Activated T-helper 1 cell treated with Interleukin-2 at 50 U/mL for 16 hours (primary cell): ENCODE measurements at places on chromosomes 12 and 14.

DNA sequence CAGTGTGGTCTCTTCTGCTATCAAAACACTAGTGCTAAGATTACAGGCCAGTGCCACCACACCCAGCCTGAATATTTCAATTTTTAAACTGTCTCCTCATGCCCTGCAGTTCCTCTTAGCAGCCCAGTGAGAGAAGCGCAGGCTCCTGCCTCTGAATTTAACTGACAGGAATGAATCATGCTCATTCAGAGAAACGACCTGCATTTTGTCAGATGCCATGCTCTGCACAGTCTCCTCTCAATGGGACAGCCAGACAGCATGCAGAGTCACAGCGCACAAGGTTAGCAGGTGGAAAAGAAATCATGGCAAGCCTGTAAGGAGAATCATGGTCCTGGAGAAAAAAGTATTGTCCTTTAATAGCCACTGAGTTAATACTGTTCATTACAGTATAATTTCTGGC lies 691.0 kb upstream of the SEL1L start:
- DNase-seq: no peak

GRCh38 chr12:21573733-21574358 lies 30.8 kb downstream of the GYS2 start:
- DNase-seq: no peak

DNA sequence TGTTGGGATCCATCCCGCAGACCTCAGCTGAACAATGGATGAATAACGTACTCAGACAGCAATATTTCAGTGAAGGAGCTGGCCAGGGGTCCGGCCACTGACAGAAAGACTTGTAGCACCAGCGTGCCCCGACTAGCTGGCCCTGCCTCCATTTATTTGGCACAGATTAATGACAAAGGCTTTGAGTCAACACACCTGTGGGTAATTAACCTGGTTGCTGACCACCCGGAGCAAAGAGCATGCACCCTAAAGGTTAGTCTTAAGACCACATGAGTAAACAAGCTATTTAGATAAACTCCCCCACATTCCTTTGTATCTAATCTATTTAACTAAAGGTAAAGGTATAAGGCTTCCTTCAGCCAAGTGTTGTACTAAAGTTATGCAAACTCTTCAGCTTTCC lies 868.6 kb downstream of the LRFN5 start:
- DNase-seq: no peak

DNA sequence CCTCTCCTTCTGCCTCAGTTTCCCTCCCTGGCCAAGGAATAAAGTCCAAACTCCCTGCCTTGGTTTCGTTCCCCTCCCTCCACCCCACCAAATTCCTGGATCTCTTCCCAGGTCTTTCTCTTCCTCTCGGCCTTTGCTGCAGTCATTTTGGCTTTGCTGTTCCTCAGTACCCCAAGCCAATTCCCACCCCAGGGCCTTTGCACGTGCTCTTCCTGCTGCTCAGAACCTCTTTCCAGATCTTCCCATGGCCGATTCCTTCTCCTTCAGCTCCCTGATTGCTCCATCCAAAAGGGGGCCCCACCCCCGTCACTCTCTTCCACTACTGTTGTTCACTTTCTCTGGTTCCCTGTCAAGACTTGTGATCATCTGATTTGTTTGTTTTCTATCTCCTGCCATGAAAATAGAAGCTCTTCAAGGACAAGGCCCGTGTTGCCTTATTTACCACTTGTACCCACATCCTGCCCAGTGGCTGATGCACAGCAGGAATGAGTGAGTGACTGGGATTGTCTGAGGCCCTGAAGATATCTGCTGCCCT lies 3.1 kb downstream of the HNF1A start:
- DNase-seq: no peak

DNA sequence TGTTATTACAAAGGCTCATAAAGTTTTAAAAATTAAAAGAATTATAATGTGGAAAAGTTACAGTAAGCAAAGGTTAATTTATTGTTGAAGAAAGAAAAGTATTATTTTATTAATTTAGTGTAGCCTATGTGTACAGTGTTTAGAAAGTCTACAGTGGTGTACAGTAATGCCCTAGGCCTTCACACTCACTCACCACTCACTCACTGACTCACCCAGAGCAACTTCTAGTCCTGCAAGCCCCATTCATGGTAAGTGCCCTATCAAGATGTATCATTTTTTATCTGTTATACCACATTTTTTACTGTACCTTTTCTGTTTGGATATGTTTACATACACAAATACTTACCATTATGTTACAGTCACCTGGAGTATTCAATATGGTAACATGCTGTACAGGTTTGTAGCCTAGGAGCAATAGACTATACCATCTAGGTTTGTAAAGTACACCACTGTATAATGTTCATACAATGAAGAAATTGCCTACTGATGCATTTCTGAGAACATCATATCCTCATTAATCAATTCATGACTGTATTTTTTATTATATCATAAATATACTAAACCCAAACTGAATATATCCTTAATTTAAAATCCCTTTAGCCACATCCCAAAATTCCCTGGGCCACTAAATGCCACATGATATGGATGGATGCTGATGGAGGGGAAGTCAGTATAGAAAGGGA lies 43.6 kb upstream of the NID2 start:
- DNase-seq: no peak

- DNase-seq: no peak
Observed at GRCh38 chr12:104535369-104535768, 78.6 kb downstream of the CHST11 start.

GRCh38 chr14:96056509-96057422 lies 17.6 kb downstream of the C14orf132 start:
- DNase-seq: no peak

DNA sequence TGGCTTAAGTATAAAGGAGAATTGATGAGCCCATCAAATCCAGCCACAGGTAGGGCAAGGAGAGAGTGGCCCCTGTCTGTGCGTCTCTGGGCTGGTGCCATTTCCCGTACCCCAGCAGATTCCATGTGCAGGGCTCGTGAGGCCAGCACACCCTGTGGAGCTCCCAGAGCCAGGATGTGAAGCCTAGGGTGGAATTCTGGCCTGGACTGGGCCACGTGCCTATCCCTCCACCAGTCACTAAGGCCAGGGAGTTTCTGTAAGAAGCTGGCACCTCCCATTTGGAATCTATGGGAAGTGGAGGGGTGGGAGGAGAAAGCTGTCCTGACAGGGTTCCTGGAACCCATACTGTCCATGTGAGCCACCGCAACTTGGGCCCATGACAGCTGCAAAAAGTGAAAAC lies 148.5 kb downstream of the FOXN3 start:
- DNase-seq: no peak

- no peak for DNase-seq
Observed at GRCh38 chr14:24362241-24362960, 5.6 kb upstream of the NFATC4 start.

DNA sequence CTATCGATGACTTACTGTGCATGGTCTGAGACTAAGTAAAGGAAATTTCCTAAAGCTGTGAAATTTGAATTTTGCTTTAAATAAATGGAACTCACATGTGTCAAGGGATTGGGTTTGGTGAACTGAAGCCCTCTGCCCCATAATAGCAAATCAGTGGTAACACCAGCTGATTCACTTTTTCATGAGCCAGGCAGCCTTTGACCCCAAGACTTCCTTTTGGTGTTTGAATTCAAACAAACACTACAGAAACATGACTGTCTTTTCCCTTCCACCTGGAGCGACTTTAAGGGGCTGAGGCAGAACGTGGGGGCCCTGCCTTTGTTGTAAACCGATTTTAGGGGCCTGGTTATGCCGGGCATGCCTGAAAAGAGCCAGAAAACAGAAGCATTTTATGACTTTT lies 28.8 kb downstream of the KCTD10 start:
- no peak for DNase-seq

- no peak for DNase-seq
Observed at GRCh38 chr12:115687094-115687493, 590.4 kb downstream of the MED13L start.

- DNase-seq: no peak
Observed at GRCh38 chr14:45156067-45156466, 20.3 kb downstream of the FANCM start.

GRCh38 chr12:93103154-93103553 lies 174.1 kb upstream of the EEA1 start:
- DNase-seq: no peak

- DNase-seq: no peak
Observed at GRCh38 chr14:28875934-28876571, 109.5 kb downstream of the FOXG1 start.

DNA sequence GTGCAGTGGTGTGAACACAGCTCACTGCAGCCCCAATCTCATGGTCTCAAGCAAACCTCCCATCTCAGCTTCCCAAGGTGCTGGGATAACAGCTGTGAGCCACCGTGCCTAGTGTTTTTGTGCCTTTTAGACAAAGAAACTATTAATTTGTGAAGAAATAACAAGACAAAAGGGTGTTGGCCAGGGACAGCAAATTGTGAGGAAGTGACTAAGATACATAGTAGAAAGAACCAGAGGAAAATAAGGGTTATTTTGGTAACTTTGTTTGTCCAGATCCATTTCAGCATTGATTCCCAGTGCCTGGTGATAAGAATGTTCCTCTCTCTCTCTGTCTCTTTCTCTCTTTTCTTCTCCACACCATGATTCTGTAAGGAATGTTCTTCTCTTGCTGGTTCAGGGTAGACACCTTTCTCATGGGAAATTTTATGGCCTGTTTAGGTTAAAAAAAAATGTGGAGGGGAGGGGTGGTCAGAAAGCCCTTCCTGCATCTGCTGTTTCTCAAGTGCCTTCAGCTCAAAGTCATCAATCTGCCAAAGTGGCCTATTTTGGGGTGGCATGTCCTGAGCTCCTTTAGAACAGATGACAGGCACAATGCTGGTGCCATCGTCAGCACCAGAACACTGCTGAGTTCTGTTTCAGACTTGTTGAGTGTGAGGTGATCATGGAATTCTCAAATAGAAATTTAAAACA lies 184.4 kb upstream of the EEA1 start:
- DNase-seq: no peak

DNA sequence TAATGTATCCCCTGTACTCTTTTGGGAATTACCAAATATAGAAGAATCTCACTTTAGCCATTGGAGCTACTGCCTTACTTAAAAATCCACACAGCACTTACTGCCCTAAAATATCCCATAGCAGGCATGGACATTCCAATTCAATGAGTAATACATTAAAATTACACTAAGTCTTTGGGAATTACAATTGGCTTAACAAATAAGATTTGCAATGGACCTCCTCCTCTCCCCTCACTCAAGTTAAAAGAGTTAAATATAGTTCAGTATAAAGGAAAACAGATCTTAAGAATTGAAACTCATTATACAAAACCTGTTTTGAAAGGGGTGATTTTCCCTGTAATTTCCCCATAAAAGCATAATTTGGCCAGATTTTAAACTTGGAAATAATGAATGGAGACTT lies 477.1 kb downstream of the SLC16A7 start:
- no peak for DNase-seq

DNA sequence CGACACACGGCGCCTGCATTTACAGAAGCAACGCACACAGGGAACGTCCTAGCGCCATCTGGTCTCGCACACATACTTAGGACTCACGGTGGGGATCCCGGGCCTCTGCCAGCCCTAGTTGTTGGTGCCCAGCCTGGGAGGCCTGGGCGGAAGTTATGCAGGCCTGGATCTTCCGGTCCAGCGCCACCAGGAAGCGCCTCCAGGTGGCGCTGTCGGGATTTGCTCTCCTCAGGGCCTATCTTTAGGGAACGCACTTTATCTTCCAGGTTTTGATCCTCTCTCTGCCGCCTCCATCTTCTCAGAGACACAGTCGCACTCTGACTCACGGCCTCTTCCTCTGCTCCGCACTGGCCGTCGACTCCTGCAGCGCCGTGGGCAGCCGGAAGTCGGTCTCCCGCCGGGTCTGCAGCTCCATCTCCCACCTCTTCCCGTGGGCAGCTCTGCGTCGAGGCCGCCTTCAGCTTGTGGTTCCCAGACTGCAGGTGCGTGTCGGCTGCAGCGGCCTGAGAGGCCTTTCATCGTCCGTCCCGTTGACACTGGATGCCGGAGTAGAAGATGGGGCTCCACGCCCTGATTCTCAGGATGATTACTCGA lies 760.4 kb downstream of the TMEM121 start:
- DNase-seq: no peak

DNA sequence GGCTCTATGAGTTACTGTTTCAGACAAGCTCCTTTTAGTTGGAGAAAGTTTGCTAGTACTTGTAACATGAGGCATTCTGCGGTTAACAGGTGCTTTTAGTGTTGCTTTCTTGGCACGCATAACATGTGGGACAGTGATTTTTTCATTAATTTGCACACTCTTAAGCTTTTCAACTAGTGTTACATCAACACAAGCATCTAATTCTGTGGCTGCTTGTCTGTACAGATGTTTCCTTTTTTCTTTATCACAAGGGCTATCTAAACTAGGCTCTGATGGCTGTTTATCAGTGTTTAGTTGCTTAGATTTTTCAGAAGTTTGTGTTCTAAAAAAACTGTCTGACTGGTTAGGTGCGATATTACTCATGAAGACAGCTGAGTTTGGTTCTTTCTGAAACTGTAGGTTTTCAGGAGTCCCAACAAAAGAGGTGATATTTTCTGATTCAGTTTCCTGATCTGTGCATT lies 120.1 kb downstream of the RALGAPA1 start:
- DNase-seq: no peak

DNA sequence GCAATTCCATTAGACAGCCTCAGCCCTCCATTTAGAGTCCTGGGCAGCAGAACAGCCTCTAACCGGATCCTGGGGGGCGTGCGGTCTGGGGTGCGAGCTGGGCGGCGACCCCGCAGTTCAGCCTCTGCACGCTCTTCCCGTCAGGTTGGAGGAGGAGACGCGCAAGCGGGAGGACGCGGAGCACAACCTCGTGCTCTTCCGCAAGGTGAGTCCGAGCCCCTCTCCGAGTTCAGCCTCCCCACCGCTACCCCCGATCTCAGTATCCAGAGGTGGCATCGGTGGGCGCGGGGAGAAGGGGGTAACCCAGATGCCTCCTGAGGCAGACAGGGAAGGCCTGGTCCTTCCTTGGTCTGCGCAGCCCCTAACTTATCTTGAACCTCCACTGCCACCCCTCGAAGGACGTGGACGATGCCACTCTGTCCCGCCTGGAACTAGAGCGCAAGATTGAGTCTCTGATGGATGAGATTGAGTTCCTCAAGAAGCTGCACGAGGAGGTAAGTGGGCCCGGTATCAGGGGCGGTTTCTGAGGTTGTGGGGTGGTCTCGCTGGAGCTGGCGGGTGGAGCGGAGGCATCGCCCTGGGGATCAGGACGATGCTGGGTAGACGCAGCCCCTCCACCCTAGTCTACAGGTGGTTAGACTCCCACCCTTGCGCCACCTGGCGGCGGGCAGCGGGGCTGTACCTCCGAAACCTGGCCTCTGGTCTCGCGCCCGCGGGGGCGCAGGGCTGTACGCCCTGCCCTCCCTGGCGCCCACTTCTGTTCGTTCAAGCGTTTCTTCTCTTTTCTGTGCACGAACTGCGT lies 1.3 kb downstream of the PRPH start:
- peak; percentile 44 for DNase-seq

GRCh38 chr14:94775091-94775870 lies 5.4 kb upstream of the GSC start:
- DNase-seq: no peak
